Ovary (tissue), 10 donors: ENCODE measurements at places on chromosomes 16 and 17. TPM values are rescaled to one million over a fixed set of nuclear protein-coding genes. Genes with fewer than 3 reads are reported as not detected.
A peak's percentile ranks its signal among the peaks of the same experiment; 100 is the strongest.

Gene GP2
- not detected for total RNA-seq

DNA sequence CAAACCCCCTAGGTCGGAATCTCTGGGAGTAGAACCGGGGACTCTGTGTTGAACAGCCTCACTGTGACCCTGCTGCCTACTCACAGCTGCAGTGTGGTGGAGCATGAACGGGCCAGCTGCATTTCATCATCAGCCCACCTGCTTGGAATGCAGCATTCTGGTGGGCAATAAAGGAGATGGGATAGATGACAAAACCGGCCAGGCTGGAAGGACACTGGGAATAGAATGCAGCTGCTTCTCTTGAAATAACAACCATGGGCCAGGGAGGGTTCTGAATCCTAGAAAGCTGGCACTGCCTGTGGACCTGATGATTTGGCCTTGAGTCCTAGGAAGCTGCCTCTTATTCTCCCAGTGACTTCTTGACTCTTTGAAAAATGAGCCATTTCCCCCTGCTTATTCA lies 23.5 kb downstream of the CFAP97D1 start:
- no peaks in the 10 kb centered on the region for H3K4me1 ChIP-seq
- DNase-seq, result no peak
- no peak overlapping the region for H3K27ac ChIP-seq
- H3K27me3 ChIP-seq, result no peaks in the 10 kb centered on the region
- no peaks in the 10 kb centered on the region for H3K36me3 ChIP-seq

Gene PRM3
- not detected for total RNA-seq

Gene TUBB3
- total RNA-seq, result 2.5 TPM

- no peak overlapping the region for H3K27ac ChIP-seq
- no peaks in the 10 kb centered on the region for H3K36me3 ChIP-seq
Measured at GRCh38 chr16:79728923-79729240, 128.3 kb upstream of the MAF start.

DNA sequence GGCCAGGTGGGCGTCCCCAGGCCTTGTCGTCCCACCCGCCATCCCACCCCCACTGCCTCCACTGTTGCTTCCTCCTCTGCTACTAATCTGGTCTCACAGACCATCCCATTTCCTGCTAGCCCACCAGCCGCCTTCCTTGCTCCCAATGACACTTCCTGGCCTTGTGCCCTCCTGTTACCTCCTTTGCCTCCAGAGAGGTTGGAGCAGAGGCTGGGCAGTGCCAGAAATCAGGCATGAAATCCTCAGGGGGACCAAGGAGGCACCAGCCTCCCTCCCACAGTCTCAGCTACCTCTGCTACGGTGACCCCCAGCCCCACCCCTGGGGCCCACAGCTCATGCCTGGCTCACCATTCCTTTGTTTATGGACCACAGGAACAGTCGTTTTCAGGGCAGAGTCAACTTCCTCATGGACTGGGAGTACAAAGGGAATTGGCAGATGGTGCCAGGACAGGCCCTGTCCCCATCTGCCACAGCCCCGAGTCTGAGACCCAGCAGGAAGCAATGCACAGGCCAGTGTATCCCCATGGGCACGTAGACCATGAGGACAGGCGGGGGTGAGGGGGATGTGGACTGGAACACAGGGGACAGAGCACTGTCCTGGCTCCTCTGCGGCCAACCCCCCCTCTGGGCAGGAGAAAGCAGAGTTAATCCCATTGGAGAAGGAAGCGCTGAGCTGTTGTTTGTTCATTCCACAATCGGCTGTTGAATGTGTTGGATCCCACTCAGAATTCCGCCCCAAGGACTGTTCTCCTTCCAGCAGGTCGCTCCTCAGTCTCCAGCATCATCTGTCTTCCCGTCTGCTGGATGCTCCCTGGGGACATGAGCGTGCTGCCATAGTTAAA lies 2.2 kb upstream of the CDH5 start:
- H3K27ac ChIP-seq, result peak overlapping the region; percentile 21
- DNase-seq, result peak; percentile 74
- H3K27me3 ChIP-seq, result no peaks in the 10 kb centered on the region
- H3K4me3 ChIP-seq, result no peak overlapping the region
- peaks cover 9% of the 10 kb centered on the region for H3K4me1 ChIP-seq

- no peaks in the 10 kb centered on the region for H3K27me3 ChIP-seq
- H3K27ac ChIP-seq, result no peak overlapping the region
- H3K4me1 ChIP-seq, result no peaks in the 10 kb centered on the region
Measured at GRCh38 chr16:27052007-27052406, 14.7 kb upstream of the C16orf82 start.

DNA sequence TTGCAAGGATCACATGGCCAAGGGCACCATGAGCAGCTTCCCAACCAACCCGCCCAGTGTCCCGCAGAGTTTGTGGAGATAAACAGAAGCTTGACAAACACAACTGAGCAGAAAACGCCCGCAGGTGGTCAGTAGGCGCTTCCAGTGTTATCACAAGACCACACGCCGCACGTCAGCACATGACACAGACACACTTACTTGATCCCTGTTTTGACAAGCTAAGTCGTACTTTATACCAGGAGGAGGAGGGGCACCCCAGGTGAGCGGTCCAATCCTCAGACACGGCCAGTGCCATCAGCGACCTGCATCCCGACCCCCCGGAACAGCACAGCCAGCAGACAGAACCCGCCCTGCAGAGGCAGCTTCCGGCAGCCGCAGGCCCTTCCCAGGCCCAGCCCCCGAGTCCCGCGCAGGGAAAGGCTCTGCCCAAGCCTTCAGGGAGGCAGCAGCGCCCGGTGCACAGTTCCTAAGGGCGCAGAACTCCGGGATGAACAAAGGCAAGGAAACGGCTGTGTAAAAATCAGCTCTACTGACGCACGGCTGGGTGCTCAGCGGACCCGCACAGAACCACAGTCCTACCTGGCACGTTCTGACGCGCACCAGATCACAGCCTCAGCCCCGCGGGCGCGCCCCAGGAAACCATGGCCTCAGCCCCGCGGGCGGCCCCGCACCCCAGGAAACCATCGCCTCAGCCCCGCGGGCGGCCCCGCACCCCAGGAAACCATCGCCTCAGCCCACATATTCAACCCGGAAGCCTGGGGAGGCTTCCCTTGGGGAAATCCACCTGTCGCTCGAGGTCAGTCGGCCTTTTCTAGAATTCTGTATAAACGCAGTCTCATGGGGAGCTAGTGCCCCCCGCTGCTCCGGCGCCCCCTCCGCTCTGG lies 27.8 kb downstream of the AXIN1 start:
- H3K4me3 ChIP-seq, result no peak overlapping the region
- no peaks in the 10 kb centered on the region for H3K36me3 ChIP-seq
- no peak overlapping the region for H3K27ac ChIP-seq
- DNase-seq, result no peak

- no peak overlapping the region for H3K27ac ChIP-seq
- no peaks in the 10 kb centered on the region for H3K4me1 ChIP-seq
- no peak for DNase-seq
- H3K4me3 ChIP-seq, result no peak overlapping the region
- no peaks in the 10 kb centered on the region for H3K27me3 ChIP-seq
- H3K36me3 ChIP-seq, result no peaks in the 10 kb centered on the region
Measured at GRCh38 chr17:47611372-47612350, 38.1 kb upstream of the KPNB1 start.

DNA sequence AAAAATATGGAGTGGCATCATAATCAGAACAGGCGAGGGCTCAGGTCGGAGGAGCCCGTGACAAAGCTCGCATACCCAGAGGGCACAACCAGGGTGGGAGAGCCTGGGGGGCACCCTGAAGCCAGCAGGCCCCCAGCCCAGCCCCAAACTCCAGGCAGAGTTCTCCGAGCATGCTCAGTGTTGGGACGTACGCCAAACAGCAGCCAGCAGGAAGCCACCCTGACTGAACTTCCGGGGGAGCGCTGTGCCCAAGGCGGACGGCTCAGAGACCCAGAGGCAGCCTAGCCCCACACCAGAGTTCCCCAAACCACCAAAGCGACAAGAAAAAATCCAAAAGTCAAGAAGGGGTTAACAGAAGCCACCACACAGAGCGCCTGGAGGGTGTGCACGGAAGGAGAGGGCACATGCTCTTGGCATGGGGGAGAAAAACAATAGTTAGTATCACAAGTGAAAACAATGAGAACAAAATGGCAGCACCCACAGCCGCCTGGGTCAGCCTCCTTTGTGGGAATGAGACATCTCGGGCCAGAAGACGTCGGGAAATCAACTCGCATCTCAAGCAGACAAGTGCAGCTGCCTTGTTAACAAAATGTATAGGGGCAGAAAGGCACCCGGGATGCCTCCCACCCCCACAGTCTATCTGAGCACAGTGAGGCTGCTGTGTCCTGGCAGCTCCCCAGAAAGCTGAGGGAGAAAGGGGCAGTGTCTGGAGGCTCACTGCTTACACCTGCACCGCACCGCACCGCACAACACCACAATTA lies 11.9 kb downstream of the EXOC7 start:
- no peaks in the 10 kb centered on the region for H3K27me3 ChIP-seq
- H3K4me3 ChIP-seq, result no peak overlapping the region
- H3K36me3 ChIP-seq, result no peaks in the 10 kb centered on the region
- no peaks in the 10 kb centered on the region for H3K4me1 ChIP-seq
- no peak overlapping the region for H3K27ac ChIP-seq

GRCh38 chr17:60641810-60642220 lies 35.8 kb upstream of the BCAS3 start:
- peak; percentile 43 for DNase-seq
- H3K27ac ChIP-seq, result no peak overlapping the region
- H3K27me3 ChIP-seq, result no peaks in the 10 kb centered on the region
- H3K4me3 ChIP-seq, result no peak overlapping the region

Gene KRTAP3-1
- total RNA-seq, result not detected

DNA sequence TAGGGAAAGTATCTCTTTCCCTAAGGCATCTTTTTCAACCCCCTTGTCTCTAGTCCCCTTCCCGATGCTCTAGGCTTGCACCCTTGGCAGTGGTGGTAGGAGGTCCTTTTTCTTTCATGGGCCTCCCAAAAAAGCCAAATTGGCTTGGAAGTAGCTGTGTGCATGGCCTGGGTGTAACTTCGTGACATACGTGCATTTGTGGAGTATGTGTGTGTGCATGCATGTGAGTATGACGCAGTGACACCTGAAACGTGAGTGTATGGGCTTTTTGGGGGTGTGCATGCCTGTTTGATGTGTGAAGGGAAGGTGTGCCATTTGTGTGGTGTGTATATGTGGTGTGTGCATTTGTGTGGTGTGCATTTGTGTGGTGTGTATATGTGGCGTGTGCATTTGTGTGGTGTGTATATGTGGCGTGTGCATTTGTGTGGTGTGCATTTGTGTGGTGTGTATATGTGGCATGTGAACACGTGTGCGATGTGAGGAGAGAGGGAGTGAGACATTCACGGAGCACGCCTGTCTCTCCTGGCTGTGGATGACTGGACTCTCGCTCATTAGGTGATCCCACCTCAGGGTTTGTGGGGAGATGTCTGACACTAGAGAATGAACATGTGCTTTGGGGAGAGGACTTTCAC lies 15.7 kb downstream of the IGFBP4 start:
- no peak for DNase-seq
- H3K27me3 ChIP-seq, result no peaks in the 10 kb centered on the region
- no peaks in the 10 kb centered on the region for H3K36me3 ChIP-seq
- peaks cover 46% of the 10 kb centered on the region for H3K4me1 ChIP-seq
